Activated CD8-positive, alpha-beta memory T cell treated with anti-CD3 and anti-CD28 coated beads, Interleukin-2, amount 10 ng/mL, durations not matched to agents 7 days and 5 days (primary cell): ENCODE measurements at places on chromosomes 7 and 10. TPM values are rescaled to one million over a fixed set of nuclear protein-coding genes. Genes with fewer than 3 reads are reported as not detected.

The IQCE gene
- 15.2 TPM for total RNA-seq

The NRG3 gene
- total RNA-seq: not detected

The SYCE1 gene
- total RNA-seq: 2.1 TPM

The ATOH7 gene
- total RNA-seq: not detected

The GOLGA7B gene
- total RNA-seq: 4.3 TPM

The HECTD2 gene
- total RNA-seq: 3.8 TPM

The HTR7 gene
- not detected for total RNA-seq

The MOGAT3 gene
- not detected for total RNA-seq

The NPY4R gene
- not detected for total RNA-seq
